Muscle of leg (tissue), 16 donors: ENCODE measurements at places on chromosomes 5 and 9.

DNA sequence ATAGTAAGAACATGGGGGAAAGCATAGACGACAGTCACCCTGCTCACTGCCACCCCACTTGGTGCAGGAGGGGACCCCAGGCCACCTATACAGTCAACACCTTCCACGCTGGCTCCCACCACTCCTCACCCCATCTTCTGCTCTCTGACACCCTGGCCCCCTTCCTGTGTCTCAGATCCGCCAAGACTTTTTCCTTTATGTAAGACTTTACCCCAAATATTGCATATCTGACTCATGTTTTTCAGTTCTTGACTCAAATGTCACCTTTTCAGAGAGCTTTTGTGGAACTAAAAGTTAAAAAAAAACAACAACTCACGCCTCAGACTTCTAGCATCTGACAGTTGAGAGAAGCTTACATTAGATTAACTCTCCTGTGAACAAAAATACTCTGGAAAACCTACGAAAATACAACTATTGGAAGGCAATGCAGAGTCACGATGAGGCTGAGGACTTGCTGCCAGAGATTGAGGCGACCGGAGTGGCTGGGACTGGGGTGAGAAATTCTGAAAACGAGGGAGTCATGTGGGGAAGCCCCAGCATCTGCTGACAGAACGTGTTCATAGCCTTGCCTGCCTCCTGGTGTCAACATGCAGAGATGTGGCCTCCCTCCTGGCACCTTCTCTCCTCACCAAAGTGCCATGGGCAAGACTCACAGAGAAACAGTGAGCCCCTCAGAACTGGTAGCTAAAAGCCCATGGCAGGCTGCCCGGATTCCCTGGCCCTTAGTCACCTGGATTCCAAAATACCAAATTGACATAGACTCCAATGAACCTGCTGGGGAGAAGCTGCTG lies 22.4 kb upstream of the FCN2 start:
- DNase-seq, result no peak
- H3K4me1 ChIP-seq, result no peaks in the 10 kb centered on the region
- no peaks in the 10 kb centered on the region for H3K36me3 ChIP-seq
- no peak overlapping the region for H3K4me3 ChIP-seq

DNA sequence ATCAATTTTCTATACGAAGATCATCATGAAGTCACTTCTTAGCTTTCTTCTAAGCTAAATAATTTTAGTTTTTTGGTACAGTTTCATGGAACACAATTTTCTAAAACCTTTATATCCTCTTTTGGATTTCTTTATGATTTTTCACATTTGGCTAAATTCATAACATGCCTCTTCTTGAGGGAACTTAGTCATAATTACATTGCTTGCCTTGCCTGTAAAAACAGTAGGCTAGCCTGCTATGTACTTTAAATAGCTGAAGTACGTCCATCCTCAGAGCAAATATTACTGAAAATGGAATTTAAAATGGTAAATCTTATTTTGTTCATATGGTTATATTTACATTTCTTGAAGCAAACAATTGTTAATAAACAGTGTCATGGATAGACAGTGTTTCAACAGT lies 225.0 kb downstream of the VPS13A start:
- DNase-seq, result no peak
- H3K4me3 ChIP-seq, result no peak overlapping the region
- no peaks in the 10 kb centered on the region for H3K36me3 ChIP-seq
- H3K27me3 ChIP-seq, result no peaks in the 10 kb centered on the region

DNA sequence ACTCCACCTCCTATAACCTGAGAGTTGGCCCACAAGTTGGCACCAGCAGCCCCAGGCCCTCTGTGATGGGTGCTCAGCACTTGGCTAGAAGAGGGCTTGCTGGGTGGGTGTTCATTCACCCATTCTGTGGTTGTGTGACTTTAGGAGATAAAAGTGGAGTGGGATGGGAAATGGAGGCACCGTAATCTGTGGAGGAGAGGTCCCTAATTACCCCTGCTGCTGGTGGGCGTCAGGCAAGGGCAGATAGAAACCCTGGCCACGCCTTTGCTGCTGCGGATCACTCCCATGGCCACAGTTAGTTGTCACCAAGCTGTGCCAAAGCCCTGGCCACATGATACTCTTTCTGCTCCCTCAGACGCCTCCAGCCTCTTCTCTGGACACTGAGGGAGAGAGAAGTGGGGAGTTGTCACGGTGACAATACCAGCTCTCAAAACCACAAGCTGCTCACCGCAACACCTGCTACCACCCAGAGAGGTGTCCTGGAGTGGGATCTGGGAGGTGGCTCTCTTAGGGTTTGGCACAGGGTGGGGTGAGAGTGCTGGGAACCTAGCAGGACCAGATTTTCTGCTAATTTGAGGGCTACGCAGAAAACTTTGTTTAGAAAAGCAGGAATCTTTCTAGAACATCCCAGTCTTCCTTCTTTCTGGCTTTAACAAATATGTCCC lies 12.0 kb upstream of the NEUROG1 start:
- no peaks in the 10 kb centered on the region for H3K36me3 ChIP-seq
- peaks cover 88% of the 10 kb centered on the region for H3K27me3 ChIP-seq
- peaks cover 17% of the 10 kb centered on the region for H3K4me1 ChIP-seq
- H3K27ac ChIP-seq, result no peak overlapping the region
- no peak for DNase-seq

GRCh38 chr9:127204771-127205470 lies 59.7 kb upstream of the GARNL3 start:
- H3K4me1 ChIP-seq, result peaks cover 28% of the 10 kb centered on the region
- peak; percentile 66 for DNase-seq

DNA sequence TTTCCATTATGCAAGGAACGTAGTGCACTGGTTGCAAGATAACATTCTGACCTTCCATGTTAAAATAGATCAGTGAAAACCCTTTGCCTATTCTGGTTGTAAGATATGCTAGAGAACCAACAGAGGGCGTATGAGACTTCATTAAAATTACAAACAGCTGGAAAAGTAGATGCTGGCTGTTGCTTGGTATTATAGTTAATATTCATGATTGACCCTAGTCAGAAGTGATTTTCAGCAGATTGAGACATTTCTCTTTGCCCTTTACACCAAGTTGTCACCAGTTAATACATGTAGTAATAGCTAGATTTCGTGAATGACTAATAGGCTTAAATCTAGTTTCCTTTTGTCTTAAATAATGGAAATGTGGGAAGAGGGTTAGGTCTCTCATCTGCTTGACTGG lies 13.8 kb upstream of the FGF18 start:
- no peaks in the 10 kb centered on the region for H3K27me3 ChIP-seq
- no peak overlapping the region for H3K27ac ChIP-seq
- H3K4me3 ChIP-seq, result no peak overlapping the region
- no peaks in the 10 kb centered on the region for H3K4me1 ChIP-seq
- no peak for DNase-seq
